ENCODE measurements at places on chromosomes 1 and 21. TPM values are rescaled to one million over a fixed set of nuclear protein-coding genes. Genes with fewer than 3 reads are reported as not detected.

GRCh38 chr1:119682141-119682540, 29.6 kb upstream of the PHGDH start:
- H3K27ac ChIP-seq = no peak overlapping the region
- H3K4me3 ChIP-seq = no peak overlapping the region

The PTPRU gene
- 0.52 TPM for total RNA-seq

The ACBD3 gene
- total RNA-seq = 19.7 TPM

GRCh38 chr1:151036356-151036755, at the start of gene BNIPL:
Gene BNIPL (plus strand): TSS chr1:151036586. CDS start chr1:151036726, 140 bp downstream.
- no peak within 1 kb of the TSS for H3K27ac ChIP-seq
- H3K27me3 ChIP-seq = no peaks in the 10 kb centered on the region
- DNase-seq = no peak
- no peak within 1 kb of the TSS for H3K4me3 ChIP-seq

GRCh38 chr1:17933971-17934370, 173.6 kb upstream of the IGSF21 start:
- no peak overlapping the region for H3K27ac ChIP-seq
- H3K4me3 ChIP-seq = no peak overlapping the region
- H3K4me1 ChIP-seq = no peaks in the 10 kb centered on the region
- H3K27me3 ChIP-seq = peaks cover 4% of the 10 kb centered on the region
- no peak for DNase-seq
- H3K36me3 ChIP-seq = no peaks in the 10 kb centered on the region

DNA sequence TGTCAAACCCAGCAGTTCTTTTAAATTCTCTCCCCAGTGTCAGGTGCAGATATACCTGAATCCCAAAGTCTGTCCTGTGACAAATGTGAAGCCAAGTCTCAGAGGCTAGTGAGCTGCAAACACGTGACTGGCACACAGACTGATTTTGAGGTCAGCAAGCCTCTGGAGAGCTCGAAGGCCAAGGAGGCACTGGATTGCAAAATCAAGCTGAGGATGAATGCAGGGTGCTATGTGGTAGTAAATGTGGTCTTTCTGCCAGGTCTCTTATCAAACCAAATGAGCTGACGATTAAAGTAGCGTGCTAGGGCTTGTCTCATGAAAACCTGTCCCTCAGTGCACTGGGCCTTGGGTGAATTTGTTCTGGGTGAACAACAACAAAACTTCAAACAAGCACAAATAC, 20.6 kb downstream of the GPR3 start:
- peaks cover 16% of the 10 kb centered on the region for H3K4me1 ChIP-seq
- peaks cover 28% of the 10 kb centered on the region for H3K36me3 ChIP-seq
- no peak for DNase-seq

DNA sequence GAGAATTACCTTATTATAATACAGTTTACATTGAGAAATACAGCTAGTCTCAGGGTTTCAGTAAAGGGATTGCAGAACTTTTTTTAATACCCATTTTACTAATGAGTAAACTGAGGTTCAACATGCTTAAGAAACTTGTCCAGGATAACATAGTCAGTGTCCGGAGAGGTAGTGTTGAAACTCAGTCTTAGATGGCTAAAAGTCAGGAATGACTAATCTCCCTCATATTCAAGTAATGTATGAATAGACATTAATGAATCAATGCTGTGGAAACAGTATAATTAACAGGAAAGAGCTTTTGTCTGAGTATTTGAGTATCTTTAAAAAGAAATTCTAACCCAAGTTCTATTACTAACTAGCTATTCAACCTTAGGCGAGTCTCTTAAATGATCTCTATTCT, 397.6 kb downstream of the PLA2G4A start:
- no peak overlapping the region for H3K27ac ChIP-seq
- no peaks in the 10 kb centered on the region for H3K36me3 ChIP-seq
- DNase-seq = no peak
- H3K4me1 ChIP-seq = no peaks in the 10 kb centered on the region

GRCh38 chr1:114707604-114708003, 9.0 kb downstream of the NRAS start:
- H3K27me3 ChIP-seq = no peaks in the 10 kb centered on the region
- H3K36me3 ChIP-seq = peaks cover 22% of the 10 kb centered on the region
- H3K4me1 ChIP-seq = peaks cover 10% of the 10 kb centered on the region
- no peak for DNase-seq

GRCh38 chr21:30642564-30642963, at the start of gene KRTAP20-3:
Gene KRTAP20-3 (plus strand): TSS chr21:30642864.
- no peaks in the 10 kb centered on the region for H3K4me1 ChIP-seq
- H3K27ac ChIP-seq = no peak within 1 kb of the TSS
- no peaks in the 10 kb centered on the region for H3K36me3 ChIP-seq
- H3K27me3 ChIP-seq = no peaks in the 10 kb centered on the region

DNA sequence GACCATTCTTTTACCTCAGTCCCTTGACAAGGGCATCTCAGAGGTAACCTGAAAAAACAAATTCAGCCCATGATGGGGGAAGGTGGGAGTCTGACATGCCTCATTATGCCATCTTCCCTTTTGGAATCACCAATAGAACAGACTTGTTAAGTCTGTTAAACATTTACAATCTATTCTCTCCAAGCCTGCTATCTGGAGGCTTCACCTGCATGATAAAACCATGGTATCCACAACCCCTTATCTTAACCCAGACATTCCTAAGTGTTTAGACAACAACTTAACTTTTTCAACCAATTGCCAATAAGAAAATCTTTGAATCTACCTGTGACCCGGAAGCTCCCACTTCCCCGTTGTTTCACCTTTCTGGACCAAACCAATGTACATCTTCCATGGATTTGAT, 233.0 kb upstream of the CACYBP start:
- H3K4me3 ChIP-seq = no peak overlapping the region
- no peak for DNase-seq
- H3K27me3 ChIP-seq = no peaks in the 10 kb centered on the region
- no peaks in the 10 kb centered on the region for H3K36me3 ChIP-seq
- H3K27ac ChIP-seq = no peak overlapping the region

GRCh38 chr1:1602304-1602967, 2.5 kb upstream of the FNDC10 start:
- DNase-seq = no peak
- H3K36me3 ChIP-seq = no peaks in the 10 kb centered on the region
- peaks cover 16% of the 10 kb centered on the region for H3K27me3 ChIP-seq
- peaks cover 8% of the 10 kb centered on the region for H3K4me1 ChIP-seq
- H3K27ac ChIP-seq = no peak overlapping the region
- H3K4me3 ChIP-seq = no peak overlapping the region

The DNAI4 gene
- total RNA-seq = 1.2 TPM

DNA sequence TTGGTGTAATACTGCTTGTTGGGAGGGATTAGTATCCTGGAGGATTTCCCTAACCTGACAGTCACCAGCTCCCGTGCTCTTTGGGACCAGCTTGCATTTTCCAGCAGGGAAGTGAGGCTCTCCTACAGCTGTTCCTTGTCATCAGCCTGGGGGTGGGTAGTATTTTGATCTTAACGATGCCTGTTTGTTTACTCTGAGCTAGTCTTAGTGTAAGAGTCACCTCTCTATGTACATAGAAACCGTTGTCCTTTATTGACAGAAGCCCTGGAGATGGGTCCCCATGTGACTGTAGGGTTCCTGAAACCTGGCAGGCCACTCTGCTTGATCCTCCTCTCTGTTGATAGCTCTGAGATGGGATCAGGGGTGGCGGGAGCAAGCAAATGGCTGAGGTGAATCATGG, 58.0 kb downstream of the ACP6 start:
- H3K4me3 ChIP-seq = no peak overlapping the region
- H3K27ac ChIP-seq = no peak overlapping the region
- peaks cover 14% of the 10 kb centered on the region for H3K4me1 ChIP-seq
- no peaks in the 10 kb centered on the region for H3K27me3 ChIP-seq

DNA sequence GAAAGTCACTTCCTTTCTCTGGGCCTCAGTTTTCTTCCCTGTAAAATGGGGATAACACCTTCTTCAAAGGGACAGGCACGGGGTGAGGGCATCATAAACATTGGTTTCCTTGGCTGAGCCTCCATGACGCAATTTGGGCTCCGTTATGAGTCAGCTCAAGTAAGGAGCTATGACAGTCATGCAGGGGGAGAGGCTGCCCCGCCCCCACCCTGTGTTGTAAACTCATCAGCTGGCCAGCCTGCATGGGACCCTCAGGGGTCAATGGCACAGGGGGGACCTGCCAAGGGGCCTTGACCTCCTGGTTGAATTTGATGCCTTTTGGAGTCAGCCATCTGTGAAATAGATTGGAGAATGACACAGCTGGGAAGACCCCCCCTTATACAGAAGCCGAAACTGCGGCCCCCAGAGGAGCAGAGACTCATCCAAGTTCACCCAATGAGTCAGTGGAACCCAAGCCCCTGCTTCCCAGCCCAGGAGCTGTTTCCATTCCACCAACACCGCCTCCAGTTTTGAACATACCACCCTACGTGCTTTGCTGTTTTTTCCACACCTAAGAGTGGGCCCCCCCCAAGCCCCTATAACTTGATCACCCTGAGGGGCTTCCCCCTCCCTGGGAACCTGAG, 36.8 kb upstream of the RUNX3 start:
- peaks cover 33% of the 10 kb centered on the region for H3K36me3 ChIP-seq
- peak overlapping the region; percentile 97 for H3K27ac ChIP-seq
- H3K4me3 ChIP-seq = no peak overlapping the region

DNA sequence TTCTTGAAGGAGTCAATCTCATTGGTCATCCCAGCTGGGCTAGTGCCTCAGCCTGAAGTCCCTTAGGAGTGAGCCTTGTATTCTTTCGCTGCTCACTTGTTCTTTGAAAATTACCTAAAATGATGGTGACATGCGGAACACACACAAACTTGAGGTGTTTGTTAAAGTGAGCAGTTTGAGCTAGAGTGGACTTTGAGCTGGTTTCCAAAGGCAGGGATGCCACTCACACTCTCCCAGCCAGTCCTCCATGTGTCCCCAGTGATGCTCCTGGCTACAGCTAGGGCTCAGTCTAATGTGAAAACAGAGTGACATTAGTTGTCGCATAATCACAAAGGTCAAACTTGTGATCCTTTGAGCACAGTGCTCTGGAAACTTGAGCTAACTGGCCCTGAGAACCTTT, 84.3 kb downstream of the DTL start:
- peaks cover 2% of the 10 kb centered on the region for H3K4me1 ChIP-seq
- DNase-seq = no peak
- H3K27me3 ChIP-seq = no peaks in the 10 kb centered on the region
- H3K4me3 ChIP-seq = no peak overlapping the region
- H3K27ac ChIP-seq = no peak overlapping the region
- H3K36me3 ChIP-seq = peaks cover 4% of the 10 kb centered on the region

- no peaks in the 10 kb centered on the region for H3K27me3 ChIP-seq
- peaks cover 16% of the 10 kb centered on the region for H3K4me1 ChIP-seq
- no peak overlapping the region for H3K27ac ChIP-seq
- no peak for DNase-seq
- H3K36me3 ChIP-seq = no peaks in the 10 kb centered on the region
- no peak overlapping the region for H3K4me3 ChIP-seq
These were observed 30.1 kb upstream of the EPS15 start for GRCh38 chr1:51549016-51549619.

DNA sequence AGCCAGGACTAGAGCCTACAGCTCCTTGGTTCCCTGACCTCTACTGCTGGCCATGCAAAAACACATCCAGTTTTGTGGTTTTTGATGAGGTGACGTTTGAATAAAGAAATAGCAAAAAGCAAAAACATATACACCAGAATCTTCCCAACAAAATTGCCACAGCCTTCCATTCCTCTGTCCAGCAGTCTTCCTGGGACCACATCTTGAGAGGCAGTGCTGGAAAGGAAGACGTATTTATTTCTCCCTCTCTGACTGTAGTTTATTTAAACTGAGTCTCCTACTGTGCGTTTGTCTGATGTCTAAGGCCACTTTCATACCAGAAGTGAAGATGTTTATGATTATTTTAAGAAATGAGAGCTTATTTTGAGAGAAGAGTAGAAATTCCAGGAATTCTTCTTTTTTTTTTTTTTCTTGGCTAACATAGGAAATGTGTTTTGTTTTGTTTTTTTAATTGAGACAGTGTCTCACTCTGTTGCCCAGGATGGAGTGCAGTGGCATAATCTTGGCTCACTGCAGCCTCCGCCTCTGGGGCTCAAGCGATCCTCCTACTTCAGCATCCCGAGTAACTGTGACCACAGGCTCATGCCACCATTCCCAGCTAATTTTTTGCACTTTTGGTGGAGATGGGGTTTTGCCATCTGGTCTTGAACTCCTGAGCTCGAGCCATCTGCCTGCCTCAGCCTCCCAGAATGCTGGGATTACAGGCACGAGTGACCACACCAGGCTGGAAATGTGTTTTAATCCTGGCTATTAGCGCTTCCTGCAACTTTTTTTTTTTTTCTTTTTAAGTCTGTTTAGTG, 118.5 kb downstream of the ITSN1 start:
- no peak overlapping the region for H3K4me3 ChIP-seq
- no peak overlapping the region for H3K27ac ChIP-seq
- no peak for DNase-seq
- no peaks in the 10 kb centered on the region for H3K36me3 ChIP-seq
- H3K4me1 ChIP-seq = no peaks in the 10 kb centered on the region

GRCh38 chr1:243268751-243269460, 13.1 kb downstream of the SDCCAG8 start:
- no peak for DNase-seq
- peaks cover 20% of the 10 kb centered on the region for H3K36me3 ChIP-seq
- H3K27me3 ChIP-seq = no peaks in the 10 kb centered on the region
- no peak overlapping the region for H3K27ac ChIP-seq
- no peak overlapping the region for H3K4me3 ChIP-seq

DNA sequence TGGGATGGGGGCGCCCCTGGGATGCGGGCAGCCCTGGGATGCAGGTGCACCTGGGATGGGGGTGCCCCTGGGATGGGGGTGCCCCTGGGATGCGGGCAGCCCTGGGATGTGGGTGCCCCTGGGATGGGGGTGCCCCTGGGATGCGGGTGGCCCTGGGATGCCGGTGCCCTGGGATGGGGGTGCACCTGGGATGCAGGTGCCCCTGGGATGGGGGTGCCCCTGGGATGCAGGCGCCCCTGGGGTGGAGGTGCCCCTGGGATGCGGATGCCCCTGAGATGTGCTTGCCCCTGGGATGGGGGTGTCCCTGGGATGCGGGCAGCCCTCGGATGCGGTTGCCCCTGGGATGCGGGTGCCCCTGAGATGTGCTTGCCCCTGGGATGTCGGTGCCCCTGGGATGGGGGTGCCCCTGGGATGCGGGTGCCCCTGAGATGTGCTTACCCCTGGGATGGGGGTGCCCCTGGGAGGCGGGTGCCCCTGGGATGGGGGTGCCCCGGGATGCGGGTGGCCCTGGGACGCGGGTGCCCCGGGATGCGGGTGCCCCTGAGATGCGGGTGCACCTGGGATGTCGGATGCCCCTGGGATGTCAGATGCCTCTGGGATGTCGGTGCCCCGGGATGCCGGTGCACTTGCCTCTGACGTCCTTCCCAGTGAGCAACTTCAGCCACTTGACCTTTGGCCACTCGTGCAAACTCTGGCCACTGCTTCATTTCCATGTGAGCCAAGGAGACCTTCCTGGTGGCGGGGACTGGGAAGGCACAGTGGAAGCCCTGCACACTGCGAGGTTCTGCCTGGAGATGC, 37.3 kb upstream of the SLC19A1 start:
- no peak overlapping the region for H3K27ac ChIP-seq
- H3K4me1 ChIP-seq = no peaks in the 10 kb centered on the region
- H3K36me3 ChIP-seq = no peaks in the 10 kb centered on the region
- H3K4me3 ChIP-seq = no peak overlapping the region

The KCNE2 gene
- not detected for total RNA-seq

GRCh38 chr1:47511825-47512224, 74.0 kb downstream of the FOXD2 start:
- peaks cover 2% of the 10 kb centered on the region for H3K4me1 ChIP-seq
- no peaks in the 10 kb centered on the region for H3K36me3 ChIP-seq
- DNase-seq = no peak
- H3K27ac ChIP-seq = no peak overlapping the region
